Mucosa of descending colon (tissue), 3 donors: ENCODE measurements at places on chromosomes 4 and X.

DNA sequence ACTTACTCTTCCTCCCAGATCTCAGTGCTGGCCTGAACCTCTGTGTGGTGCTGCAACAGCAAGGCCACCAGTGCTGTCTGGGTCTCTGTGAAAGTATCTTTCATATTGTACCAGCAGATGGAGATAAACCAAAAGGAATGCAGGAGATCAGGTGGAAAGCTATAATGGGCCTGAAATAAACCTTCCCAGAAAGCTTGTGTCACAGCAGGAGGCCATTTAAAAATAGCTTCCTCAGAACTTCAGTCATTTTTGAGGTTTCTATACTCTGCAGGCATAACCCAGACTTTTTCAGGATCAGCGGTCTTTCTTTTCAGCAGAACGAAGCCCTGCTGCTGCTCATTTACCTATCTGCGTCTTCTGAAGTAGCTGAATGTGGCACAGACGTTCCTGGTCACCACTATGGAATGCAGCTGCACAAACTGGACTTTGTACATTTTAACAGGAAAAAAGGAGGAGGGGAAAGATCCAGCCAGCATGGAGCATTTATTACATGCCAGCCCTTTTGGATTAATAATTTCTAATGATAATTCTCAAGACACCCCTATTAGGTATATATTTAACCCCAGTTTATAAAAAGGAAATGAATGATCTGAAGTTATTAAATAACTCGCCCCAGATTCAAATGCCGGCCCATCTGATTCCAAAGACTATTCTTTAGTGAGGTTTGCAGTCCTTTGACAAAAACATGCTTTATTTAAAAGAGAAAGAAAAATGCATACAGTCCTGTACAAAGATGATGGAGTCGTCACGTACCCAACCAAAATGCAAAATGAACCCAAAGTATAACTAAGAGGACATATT lies 119.7 kb downstream of the NFKB1 start:
- DNase-seq: peak; percentile 62

GRCh38 chrX:47605024-47605423 lies 14.6 kb downstream of the SYN1 start:
- DNase-seq: no peak

DNA sequence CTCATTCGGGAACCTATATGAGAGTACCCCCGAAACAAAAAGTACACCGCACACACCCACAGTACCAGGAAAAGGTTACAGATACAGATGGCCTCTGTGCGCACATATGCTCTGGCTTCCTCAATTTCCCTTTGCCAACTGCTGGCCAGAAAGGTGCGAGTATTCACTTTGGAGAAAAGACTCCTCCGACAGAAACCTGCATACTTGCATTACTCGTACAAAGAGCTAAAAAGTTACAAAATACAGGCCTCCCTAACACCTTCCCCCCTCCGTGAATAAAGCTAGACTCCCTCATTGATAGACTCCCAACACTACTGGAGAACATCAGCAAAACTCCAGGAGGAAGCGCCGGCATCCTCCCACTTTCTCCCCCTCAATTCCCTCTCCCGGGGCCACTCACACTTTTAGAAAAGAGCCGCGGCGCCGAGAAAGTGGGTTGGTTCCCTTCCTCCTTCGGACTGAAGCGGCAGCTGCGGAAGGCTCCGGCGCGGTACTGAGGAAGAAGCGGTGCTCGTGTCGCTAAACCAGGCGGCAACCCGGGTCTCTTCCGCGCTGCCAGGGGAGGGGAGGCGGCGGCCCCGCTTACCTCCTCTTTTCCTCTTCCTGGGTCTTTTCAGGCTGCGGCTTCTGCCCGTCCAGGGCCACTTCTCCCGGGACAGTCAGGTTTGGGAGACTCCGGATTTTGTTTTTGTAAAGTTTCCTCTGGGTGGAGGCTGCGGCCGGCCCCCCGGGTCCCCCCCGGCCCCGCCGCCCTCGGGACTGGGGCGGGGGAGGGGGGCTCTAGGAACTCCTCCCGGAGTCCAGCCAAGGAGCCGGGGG lies 1.1 kb downstream of the FBXW7 start:
- peak; percentile 53 for DNase-seq

DNA sequence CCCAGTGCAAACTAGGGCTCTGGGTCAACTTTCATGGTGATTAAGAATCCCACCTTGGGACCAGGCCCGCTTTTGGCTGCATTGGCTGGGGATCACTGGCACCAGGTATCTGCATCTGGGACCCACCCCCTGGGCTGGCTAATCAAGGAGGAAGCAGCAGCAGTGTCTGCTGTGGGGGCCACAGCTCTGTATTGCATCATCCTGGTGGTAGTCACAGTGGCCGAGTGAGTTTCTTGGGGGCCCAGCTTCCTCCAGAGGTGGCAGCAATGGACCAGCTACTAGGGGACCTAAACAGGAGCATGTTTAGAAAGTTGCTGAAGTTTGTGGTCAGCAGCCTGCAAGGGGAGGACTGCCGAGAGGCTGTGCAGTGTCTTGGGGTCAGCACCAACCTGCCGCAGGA lies 15.7 kb downstream of the LNX1 start:
- DNase-seq: no peak

DNA sequence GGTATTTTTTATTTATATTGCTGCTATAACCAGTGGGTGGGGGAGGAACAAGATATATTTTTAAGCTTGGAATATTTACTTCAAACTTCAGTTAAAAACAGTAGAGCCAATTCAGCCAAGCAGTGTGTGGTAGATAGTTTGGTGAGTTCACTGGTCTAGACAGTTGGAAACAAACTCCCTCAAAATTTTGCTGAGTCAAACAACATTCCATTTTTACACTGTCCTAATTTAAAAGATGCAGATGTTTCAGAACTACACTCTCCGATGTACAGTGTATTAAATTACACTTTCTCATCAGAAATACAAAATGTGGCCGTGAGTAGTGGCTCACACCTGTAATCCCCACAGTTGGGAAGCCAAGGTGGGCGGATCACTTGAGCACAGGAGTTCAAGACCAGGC lies 23.3 kb downstream of the PRKX start:
- no peak for DNase-seq

DNA sequence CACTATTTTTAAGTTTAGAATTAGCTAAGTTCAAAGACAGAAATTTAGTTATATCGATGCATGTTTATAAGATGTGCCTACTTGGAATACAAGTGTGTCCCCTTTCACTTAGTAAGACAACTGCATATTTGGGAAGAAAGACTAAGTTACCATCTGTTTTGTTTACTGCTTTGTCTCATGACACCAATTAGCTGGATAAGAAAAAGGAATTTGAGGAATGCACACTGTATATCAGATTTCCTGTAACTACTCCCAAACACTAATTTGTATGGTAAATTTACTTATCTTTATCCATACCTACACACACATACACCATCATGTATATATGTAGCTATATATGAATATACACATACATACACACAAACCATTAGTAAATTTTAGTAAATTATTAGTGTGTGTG lies 1442.8 kb upstream of the IGFBP7 start:
- no peak for DNase-seq

DNA sequence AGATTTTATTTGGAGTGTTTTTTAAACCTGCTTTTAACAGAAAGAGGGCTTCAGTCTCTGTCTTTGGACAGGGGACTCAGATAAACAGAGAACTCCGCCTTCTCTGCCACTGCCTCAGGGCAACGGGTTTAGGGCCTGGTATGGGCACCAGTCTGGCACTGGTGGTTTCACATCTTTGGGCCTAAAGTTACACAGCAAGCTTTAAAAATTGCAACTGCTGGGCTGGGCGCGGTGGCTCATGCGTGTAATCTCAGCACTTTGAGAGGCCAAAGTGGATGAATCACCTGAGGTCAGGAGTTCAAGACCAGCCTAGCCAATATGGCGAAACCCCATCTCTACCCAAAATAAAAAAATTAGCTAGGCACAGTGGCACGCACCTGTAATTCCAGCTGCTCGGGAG lies 10.3 kb upstream of the NAT8L start:
- DNase-seq: no peak

GRCh38 chr4:23728393-23728792 lies 161.5 kb downstream of the PPARGC1A start:
- no peak for DNase-seq

DNA sequence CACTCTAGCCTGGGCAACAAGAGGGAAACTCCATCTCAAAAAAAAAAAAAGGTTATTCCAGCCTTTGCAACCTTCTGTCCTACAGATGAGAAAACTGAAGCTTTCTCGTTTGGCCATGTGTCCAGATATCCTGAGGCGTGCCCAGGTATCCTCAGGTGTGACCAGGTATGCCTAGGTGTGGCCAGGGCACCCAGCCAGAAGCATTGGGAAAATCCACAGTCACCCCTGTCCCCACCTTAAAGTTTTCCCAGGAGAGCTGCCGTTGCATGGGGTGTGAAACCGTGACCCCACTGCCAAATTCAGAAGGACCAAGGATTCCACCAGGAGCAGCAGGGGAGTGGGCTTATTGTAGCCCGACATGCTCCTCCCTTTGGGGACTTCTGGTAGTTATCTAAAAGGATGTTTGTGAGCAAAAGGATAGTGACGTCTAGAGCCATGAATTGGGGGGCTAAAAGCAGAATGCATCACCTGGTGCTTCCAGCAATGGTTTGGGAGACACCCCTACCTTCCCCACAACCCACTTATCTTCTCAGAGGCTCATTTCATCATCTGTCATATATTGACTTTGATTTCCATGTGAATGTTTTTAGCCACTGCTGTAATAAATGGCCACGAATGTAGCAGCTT lies 4.0 kb upstream of the DHRSX start:
- DNase-seq: no peak

DNA sequence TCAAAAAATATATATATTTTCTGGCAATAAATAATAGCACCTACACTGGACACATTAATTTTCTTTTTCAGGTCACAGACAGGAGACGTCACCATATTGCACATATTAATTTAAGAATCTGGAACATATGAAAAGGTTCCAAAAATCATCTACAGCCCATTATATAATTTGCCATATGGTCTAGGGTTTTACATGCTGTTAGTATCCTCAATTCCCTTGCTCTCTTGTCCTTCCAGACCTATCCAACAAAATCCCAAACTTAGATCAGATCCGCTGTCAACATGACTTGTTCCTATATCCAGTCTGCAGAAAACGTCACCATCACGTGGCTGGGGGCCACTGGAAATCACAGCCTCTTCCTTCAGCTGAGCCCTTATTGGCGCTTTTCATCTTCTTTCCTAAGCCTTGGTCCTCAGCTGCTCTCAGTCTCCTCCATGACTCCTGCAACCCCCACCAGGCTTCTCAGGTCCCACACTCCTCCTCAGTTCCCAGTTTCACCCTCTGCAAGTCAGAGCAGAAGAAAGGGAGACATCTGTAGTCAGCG lies 192.0 kb upstream of the GATB start:
- no peak for DNase-seq

DNA sequence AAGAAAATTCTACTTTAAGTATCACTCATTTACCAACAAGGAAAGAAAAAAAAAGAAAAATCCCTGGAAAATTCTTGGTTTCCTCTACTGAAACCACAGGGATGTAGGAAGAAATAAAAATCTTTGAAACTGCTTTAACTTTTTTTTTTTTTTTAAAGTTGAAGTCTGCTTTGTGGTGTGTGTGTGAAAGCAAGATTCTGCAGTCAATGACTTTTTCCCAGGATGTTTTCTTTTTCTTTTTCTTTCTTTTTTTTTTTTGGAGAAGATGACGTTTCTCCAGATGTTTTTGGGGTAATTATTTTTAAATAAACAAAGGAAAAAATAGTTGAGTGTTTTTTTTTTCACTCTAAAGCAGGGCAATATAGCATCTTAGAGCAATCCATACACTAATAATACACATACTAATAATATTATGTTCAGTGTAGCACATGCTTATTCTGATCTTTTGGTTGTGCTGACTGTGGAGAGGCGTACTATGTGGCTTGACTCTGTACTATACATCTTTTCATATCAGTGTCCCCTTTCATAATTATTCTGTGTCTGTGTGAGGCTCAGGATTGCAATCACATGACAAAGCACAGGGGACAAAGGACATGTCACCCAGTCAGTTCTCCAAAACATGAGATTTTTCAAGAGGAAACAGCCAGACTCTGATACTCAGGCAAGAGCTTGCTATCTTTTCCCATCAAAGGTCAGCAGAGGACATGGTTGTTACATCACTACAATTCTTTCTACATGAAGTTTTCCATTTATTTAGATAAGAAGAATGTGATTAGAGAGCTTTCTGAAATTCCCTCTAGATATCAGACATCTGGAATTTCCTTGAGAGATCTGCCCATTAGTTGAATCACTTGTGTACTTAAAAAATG lies 111.0 kb downstream of the PDE5A start:
- DNase-seq: no peak

- no peak for DNase-seq
Observed at GRCh38 chr4:81405900-81406401, 65.8 kb downstream of the RASGEF1B start.

GRCh38 chr4:82450966-82451755 lies 20.8 kb downstream of the ENOPH1 start:
- no peak for DNase-seq

GRCh38 chr4:60992037-60992436 lies 208.1 kb upstream of the ADGRL3 start:
- no peak for DNase-seq
